A549 (cell line): ENCODE measurements at places on chromosomes 6 and 20. TPM values are rescaled to one million over a fixed set of nuclear protein-coding genes. Genes with fewer than 3 reads are reported as not detected.

GRCh38 chr6:31725502-31726350, 2.6 kb downstream of the MPIG6B start:
- DNase-seq: no peak

DNA sequence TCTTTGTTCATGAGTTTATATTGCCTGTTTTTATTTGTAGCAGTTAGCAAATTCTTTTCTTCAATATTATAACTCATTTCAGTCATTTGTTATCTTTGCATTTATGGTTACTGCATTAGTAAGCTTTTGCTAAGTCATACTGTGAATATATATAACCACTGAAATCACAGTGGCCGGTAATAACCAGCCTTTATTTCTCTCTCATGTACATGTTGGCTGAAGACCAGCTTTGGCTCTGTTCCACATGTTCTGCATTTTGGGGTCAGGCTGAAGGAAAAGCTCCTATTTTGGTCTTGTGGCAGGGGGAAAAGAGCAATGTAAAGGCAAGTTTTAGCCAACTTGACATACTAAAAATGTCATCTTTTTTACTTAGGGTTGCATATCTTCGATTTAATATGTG, 276.3 kb downstream of the BCKDHB start:
- DNase-seq: no peak

- DNase-seq: no peak
These were observed 192.2 kb upstream of the POU3F2 start for GRCh38 chr6:98641949-98642719.

GRCh38 chr20:14759979-14760378, 422.6 kb upstream of the FLRT3 start:
- DNase-seq: no peak

DNA sequence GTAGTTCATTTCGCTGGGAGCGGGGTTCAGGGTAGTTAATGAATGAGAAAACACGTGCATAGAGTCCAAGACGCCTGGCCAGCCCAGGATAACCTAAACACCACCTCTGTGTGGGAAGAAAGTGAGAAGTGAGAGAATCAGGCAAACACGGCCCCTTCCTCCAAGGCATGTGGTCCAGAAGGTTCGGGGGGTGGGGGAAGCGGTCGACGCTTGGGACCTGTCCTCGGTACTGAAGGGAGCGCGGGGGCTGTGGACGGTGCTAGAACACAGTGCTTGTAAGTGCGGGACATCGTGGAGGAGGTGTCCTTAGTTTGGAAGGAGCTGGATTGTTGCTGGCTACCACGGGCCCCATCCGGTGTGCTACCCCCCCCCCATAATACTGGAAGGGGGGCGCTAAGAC, 1.7 kb upstream of the VSTM2L start:
- no peak for DNase-seq

DNA sequence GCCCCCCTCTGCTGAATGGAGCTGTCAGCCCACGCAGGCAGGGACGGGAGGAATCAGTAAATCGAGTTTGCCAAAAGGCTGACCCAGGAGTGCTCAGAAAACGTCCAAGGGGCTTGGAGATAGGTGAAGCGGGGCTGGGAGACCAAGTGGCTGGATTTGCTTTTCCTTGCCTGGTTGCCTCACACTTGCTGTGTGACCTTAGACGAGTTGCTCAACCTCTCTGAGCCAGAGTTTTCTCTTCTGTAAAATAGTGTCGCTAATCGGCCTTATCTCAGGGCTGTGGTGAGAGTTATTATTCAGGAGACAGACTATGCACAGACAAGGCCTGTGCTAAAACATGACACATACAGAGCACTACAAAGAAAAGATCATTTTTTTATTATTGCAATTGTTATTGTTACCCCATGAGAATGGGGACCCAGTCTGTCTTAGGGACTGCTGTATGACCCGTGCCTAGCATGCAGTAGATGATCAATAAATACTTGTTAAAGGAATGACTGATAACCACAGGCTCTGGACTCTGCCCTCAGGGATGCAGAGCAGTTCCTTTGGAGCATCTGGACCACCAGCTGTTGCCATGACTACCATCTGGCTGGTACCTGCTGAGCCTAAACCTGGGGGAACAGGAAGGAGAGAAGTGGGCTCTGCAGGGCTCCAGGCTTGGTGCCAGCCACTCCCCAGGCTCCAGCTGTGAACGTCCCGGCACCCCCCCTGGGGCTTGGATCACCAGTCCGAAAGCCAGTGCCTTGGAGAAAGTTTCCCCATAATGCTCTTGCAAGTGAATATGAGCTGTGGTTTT, 901 bp downstream of the KCNK15 start:
- no peak for DNase-seq

The SLC35F1 gene
- 0.01 to 0.03 TPM in 2 of 3 replicates, not detected in the other for polyA plus RNA-seq

The POU5F1 gene
- 2.7 to 3.5 TPM (median 2.8 TPM) in 3 replicates for polyA plus RNA-seq

The PRRC2A gene
- 60.7 to 63.0 TPM (median 61.1 TPM) in 3 replicates for polyA plus RNA-seq

The ALDH8A1 gene
- polyA plus RNA-seq: 0.18 to 0.38 TPM (median 0.29 TPM) in 3 replicates

The PSMB9 gene
- polyA plus RNA-seq: 9.2 to 18.9 TPM (median 12.0 TPM) in 3 replicates

The LKAAEAR1 gene
- polyA plus RNA-seq: 0.49 to 0.60 TPM (median 0.56 TPM) in 3 replicates

The SYTL3 gene
- 0.89 to 1.0 TPM (median 0.92 TPM) in 3 replicates for polyA plus RNA-seq

The EPHA7 gene
- polyA plus RNA-seq: 0.29 to 0.45 TPM (median 0.30 TPM) in 3 replicates
